ENCODE measurements at places on chromosomes 13 and 19.

DNA sequence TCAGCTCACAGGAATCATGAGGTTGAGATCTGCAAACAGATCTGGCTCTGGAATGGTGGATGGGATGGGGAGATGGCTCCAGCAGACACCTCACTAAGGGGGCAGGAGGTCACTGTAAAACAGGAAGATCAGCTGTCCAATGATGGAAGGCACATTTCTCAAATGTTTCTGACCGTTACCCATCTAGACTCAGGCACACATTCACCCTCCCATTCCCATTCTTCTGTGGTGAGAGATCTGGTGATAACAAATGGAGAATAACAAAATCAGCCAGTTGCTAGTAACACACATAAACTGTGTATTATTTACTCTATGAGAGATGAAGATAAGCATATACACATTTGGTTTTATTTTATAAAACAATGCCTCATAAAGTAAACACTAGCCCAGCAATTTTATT is 235.9 kb downstream of the TSHZ3 start:
- no peak for DNase-seq

DNA sequence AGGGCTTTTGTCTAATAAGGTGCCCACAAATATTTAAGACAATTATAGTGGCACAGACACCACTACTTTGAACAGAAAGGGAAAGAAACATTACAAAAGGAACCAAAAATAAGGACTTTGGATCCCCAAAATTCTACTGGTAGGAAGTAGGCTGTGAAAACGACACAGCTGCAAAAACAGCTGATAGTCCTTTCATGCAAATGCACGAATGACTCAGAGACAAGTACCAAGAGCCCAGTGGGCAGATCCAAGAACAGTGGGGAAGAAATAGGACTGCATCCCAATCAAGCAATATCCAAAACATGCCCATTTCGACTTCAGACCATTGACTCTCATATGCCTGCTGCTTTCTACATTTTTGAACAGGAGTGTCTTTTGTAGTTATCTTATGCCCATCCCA is 269.4 kb upstream of the NBEA start:
- DNase-seq: no peak

GRCh38 chr19:49920624-49921363 is 8.2 kb upstream of the ATF5 start:
- DNase-seq: no peak

- DNase-seq: no peak
Measured at GRCh38 chr13:46775385-46776107, 21.4 kb downstream of the ESD start.

- DNase-seq: no peak
Measured at GRCh38 chr13:66859934-66860877, 369.9 kb downstream of the PCDH9 start.

- no peak for DNase-seq
Measured at GRCh38 chr19:30479231-30479630, 107.0 kb downstream of the ZNF536 start.

Measured in non-pigmented ciliary epithelial cell (primary cell).